Natural killer cell (primary cell): ENCODE measurements at places on chromosomes 2 and 18.

GRCh38 chr2:121454549-121455090 is 76.1 kb upstream of the RNU4ATAC start:
- no peak for DNase-seq

GRCh38 chr2:105822186-105822585 is 77.5 kb downstream of the NCK2 start:
- DNase-seq: peak; percentile 69

DNA sequence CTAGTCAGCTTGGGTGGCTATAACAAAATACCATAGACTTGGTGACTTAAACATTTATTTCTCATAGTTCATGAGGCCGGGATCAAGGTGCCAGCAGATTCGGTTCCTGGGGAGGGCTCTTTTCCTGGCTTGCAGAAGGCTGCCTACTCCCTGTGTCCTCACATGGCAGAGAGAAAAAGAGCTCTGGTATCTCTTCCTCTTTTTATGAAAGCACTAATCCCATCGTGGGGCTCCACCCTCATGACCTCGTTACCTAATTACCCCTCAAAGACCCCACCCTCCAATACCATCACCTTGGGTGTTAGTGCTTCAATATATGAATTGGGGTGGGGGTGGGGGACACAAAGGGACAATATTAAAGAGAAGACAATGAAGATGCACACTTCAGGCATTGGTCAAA is 67.1 kb upstream of the CCBE1 start:
- DNase-seq: no peak

- DNase-seq: no peak
These were observed 12.4 kb upstream of the ZFP36L2 start for GRCh38 chr2:43238813-43239212.

GRCh38 chr2:71336802-71337201 is 5.2 kb downstream of the ZNF638 start:
- DNase-seq: no peak

GRCh38 chr2:28499282-28499681 is 3.4 kb downstream of the PLB1 start:
- no peak for DNase-seq

- DNase-seq: no peak
These were observed 133.7 kb upstream of the RASGRP3 start for GRCh38 chr2:33342705-33343104.

DNA sequence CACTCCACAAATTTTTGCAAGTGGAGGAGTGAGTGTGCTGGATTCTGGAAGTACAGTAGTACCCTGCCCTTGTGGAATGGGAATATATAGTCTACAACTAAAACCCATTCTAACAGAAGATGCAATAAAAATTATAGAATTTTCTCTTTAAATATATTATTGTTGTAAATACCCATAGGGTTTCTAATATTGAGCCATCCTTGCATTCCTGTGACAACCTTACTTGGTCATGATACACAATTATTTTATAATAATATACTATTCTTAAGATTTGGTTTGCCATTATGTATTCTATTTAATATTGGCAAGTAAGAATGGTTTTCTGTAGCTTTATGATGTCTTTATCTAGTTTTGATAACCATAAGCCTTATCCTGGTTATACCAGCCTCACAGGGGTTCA is 52.2 kb downstream of the EML6 start:
- no peak for DNase-seq

DNA sequence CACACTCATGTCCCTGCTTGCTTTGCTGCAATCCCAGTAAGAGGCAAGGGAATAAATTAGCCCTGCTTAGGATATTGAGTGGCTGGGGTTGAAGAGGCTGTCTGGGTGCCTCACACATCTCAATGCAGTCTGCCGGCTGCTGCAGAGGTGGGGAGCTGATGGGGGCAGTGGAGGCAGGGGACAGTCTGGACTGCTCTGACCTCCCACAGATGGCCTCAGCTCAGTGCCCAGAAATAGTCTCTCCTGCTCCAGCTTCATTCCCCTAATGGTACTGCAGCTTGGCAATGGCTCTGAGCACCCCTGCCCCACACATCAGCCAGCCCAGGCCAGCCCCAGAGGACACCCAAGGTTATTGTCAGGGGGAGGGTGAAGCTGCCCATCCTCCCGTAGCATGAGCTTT is 21.5 kb upstream of the TNS1 start:
- DNase-seq: no peak

DNA sequence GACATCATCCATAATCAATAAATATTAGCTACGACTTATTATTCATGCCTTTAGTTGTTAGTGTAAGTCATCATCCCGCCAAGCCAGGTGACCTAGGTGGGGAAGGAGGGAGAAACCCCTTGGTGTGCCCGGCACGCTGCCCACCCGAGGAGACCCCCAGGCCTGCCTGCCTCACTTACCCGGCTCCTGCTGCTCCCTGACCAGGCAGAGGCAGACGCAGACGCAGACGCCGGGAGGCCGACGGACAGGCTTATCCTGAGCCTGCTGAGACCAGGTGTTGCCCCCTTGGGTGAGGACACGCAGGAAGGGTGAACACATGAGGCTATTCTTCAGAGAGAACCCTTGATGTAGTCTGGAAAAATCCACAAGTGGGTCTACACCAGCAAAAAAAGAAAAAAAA is 401.8 kb downstream of the GALR1 start:
- no peak for DNase-seq

- no peak for DNase-seq
These were observed 34.1 kb downstream of the ANKMY1 start for GRCh38 chr2:240523451-240524281.
